ENCODE measurements at places on chromosomes 13 and 19. TPM values are rescaled to one million over a fixed set of nuclear protein-coding genes. Genes with fewer than 3 reads are reported as not detected.

GRCh38 chr19:10762656-10763055, 44.8 kb downstream of the DNM2 start:
- DNase-seq, result no peak

DNA sequence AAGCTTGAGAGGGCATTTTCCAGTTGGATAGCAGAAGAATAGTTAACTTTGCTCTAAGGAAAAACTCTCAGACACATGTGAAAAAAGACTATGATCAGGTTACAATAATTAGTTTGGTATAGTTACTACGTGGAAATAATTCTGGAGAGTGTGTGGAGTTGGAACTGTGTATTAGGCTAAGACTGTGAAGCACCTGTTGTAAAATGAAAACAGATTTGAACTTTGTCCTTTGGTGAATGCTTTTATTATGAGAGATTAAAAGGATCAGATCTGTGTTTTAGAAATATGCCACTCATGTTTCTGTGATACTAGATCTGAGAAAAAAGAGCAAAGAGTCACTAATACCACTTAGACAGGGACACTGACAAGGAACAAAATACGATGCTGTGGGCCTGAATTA, 807.5 kb upstream of the ATXN8OS start:
- DNase-seq, result no peak

DNA sequence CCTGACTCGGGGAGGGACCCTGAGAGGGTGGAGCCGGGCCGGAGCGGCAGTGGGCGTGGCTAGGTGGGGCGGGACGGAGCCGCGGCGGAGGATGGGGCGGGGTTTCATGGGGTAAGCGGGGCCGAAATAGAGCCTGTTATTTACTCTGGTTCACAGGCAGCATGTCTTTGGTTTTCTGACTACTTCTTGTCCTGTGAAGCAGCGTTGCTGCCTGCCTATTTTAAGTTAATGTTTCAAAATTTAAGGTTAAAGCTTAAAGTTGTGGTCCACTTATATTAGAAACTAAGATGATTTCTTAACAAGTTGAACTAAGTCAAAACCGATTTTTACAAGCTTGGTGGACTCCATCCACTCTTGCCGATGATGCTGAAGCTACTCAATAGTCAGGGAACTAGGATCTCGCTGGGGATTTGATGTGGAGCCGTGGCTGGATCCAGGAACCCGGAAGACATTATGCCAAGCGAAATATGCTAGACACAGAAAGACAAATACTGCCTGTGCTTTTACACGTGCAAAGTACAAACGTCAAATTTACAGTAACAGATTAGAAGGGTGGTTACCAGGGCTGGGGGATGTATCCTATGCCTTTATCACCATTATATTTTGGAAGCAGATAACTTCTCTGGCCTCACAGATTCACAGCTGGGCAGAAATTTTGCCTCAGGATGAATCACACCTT, 433 bp upstream of the ZNF616 start:
- DNase-seq, result no peak

GRCh38 chr13:24557081-24557480, 44.5 kb upstream of the PARP4 start:
- no peak for DNase-seq

- no peak for DNase-seq
Measured at GRCh38 chr19:11944656-11945055, 19.7 kb downstream of the ZNF700 start.

- DNase-seq, result no peak
Measured at GRCh38 chr19:7142771-7143170, 73.3 kb downstream of the ZNF557 start.

GRCh38 chr13:76116751-76117360, 480.7 kb downstream of the LMO7 start:
- no peak for DNase-seq

- no peak for DNase-seq
Measured at GRCh38 chr19:53907690-53908089, 1.4 kb upstream of the CACNG7 start.

- no peak for DNase-seq
Measured at GRCh38 chr19:38023671-38024541, 116.9 kb downstream of the SIPA1L3 start.

DNA sequence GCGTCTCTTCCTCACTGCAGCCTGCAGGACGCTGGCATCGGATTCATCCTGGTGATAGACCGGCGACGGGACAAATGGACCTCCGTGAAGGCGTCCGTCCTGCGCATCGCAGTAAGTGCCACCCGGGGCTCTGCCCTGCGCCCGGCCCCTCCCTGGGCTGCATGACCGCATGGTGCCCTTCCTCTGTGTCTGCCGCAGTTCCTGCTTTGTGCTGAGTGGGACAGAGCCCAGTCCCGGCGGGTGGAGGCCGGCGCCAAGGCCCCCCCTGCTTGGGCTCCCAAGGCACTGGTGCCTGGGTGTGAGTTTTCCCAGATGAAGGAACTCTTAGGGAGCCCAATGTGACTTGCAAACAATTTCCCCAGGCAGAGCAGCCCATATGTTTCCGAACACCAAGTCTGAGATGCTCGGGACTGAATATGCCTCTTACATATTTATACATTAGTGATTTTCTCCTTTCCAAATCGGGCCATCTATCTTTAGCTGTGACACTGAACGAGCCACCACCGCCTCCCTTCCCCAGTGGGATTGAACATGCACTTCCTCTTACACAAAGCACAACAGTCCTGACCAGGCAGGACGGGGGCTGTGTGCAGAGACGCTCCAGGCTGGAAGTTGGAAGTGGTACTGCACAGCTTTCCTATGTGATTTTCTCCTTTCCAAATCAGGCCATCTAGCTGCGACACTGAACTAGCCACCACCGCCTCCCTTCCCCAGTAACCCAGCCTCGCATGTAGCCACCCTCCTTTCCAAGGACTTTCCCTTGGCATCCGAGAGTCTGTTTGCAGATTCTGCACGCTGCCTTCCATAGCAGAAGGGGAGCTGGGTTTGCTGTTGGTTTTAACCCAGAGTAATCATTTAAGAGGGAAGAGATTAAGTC, 60.1 kb upstream of the F7 start:
- DNase-seq, result no peak

- DNase-seq, result no peak
Measured at GRCh38 chr19:17677002-17677401, 11.2 kb downstream of the UNC13A start.

Gene NKG7
- total RNA-seq, result 1.2 TPM

Gene MCEMP1
- total RNA-seq, result 1.2 TPM

Gene KLK7
- total RNA-seq, result not detected

All from gastrocnemius medialis (tissue), 4 donors.